ENCODE measurements at places on chromosomes 1 and 21.

DNA sequence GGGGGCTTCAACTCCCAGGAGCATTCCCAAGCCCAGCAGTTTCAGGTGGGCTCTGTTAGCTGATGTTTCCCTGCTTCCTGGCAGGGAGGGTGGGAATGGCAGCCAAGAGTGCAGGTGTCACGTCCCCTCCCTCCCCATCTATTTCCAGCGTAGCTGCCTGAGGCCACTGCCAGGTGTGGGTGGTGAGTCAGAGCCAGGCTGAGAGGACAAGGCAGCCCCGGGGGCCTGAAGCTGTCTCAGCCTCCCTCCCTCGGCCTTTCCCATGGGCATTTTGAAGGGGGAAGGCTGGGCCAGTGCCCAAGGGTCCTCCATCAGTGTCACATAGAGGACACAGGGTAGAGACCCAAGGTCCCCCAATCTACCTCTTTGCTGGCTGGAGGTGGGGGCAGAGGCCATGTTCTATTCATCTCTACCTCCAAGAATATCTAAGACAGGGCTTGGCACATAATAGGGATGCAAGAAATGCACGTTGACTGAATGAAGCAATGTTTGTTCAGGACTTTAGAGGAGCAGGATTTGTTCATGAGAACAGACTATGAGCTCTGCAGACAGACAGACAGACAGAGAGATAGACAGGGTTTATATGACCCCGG is 34.4 kb upstream of the ID3 start:
- peak; percentile 89 for DNase-seq

GRCh38 chr1:27137544-27138075 is 17.3 kb downstream of the SLC9A1 start:
- no peak for DNase-seq

DNA sequence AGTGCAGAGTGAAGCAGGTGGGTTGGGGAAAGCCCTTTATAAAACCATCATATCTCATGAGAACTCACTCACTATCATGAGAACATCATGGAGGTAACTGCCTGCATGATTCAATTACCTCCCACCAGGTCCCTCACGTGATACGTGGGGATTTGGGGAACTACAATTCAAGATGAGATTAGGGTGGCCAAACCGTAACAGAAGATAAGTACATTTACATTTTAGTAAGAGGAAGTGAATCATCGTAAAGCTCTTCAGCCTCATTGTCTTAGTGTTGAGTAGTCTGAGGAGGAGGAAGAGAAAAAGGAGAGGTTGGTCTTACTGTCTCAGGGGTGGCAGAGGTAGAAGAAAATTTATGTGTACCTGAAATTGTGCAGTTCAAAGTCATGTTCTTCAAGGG is 1053.4 kb upstream of the ADGRL4 start:
- no peak for DNase-seq

- DNase-seq: no peak
Measured at GRCh38 chr21:39675590-39675989, 62.9 kb downstream of the B3GALT5 start.

DNA sequence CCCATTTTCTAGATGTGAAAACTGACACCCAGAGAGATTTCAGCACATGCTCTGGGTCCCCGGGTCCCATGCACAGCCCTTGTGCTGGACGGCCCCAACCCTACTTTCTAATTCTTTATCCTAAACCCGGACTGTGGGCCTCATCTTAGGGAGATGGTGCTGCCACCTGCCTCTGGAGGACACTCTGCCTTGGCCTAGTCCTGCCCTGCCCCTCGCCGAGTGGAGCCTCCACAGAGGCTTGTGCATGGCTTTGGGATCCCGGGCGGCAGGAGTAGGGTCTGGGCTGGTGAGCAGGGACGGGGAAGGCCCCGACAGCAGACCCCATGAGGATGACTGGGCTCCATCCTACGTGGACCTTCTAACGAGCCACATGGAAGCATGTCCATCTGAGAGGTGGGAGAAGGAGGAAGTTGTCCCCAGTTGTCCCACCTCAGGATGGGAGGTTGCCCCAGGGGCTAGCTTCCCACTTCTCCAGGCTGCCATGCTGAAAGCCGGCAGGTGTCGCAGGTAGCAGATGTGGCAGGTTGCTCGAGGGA is 12.4 kb downstream of the MX2 start:
- no peak for DNase-seq
